ENCODE measurements at places on chromosomes 1 and 21. TPM values are rescaled to one million over a fixed set of nuclear protein-coding genes. Genes with fewer than 3 reads are reported as not detected.

- no peak for DNase-seq
These were observed 12.4 kb upstream of the C2CD2 start for GRCh38 chr21:41966041-41966833.

GRCh38 chr1:113949007-113949406 lies 19.9 kb downstream of the HIPK1 start:
- DNase-seq, result no peak

- DNase-seq, result no peak
These were observed 15.5 kb upstream of the PSMG1 start for GRCh38 chr21:39198800-39199199.

GRCh38 chr21:35606578-35606977 lies 453.7 kb downstream of the SETD4 start:
- no peak for DNase-seq

DNA sequence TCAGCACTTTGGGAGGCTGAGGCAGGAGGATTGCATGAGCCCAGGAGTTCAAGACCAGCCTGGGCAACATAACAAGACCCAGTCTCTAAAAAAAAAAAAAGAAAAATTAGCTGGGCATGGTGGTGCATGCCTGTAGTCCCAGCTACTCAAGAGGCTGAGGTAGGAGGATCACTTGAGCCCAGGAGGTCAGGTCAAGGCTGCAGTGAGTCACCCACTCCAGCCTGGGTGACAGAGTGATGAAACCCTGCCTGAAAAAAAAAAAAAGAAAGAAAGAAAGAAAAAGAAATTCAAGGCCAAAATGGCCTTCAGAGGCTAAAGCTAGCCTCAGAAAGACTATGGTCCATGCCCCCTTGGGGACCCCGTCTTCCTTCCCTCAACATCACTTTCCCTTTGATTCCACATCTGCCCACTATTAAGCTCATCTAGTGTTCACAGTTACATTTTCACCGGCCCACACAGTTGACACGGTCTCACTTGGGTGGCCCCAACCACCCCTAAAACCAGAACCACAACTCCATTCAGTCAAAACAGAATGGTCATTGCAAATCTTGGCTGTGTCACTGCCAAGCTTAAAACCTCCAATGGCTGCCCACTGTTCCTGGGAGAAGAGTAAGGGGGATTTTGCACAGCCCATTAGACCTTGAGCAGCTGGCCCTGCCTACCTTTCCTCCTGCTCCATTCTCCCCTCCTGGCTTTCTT lies 2.1 kb upstream of the CAPN8 start:
- DNase-seq, result no peak

DNA sequence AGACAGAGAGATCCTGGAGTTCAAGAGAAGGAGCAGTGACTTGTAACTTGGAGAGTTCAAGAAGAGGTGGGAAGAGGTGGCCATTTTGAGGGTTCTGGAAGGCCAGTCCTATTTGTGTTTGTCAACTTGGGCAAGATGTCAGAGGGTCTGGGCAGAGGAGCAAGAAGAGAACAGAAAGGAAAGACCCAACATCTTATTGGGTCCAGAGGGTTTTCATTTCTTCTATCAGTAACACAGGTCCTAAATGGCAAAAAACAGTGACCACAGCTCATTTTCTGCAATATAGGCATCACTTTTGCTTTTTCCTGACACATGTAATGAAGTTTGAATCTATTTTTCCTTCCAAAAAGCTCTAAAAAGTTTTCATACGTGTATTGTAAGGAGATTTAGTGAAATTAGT lies 38.3 kb upstream of the MAP10 start:
- DNase-seq, result no peak

- DNase-seq, result no peak
These were observed 3.1 kb downstream of the RNF207 start for GRCh38 chr1:6208723-6209660.

GRCh38 chr1:169024800-169025271 lies 81.7 kb upstream of the ATP1B1 start:
- no peak for DNase-seq

DNA sequence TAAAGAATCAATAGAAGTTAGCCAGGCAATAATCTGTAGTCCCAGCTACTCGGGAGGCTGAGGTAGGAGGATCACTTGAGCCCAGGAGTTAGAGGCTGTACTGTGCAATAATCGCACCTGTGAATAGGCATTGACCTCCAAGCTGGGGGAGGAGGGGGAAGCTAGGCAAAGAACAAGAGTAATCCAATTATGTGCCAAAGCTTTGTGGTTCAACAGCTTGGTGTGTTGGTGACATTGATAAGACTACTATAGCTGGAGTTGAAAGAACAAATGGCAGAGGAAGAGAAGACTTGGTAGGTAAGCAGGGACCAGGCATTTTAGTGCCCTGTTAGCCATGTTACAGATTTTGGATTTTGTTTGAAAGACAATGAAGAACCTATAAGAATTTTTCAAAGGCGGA lies 2.1 kb upstream of the TMCO2 start:
- no peak for DNase-seq

- no peak for DNase-seq
These were observed 25.9 kb downstream of the C2CD2 start for GRCh38 chr21:41927727-41928409.

- DNase-seq, result no peak
These were observed 74.1 kb downstream of the PRKAA2 start for GRCh38 chr1:56719171-56719570.

GRCh38 chr1:201964261-201964660 lies 9.0 kb downstream of the TIMM17A start:
- DNase-seq, result no peak

- no peak for DNase-seq
These were observed 1127.5 kb upstream of the NCAM2 start for GRCh38 chr21:19870682-19871081.

PDE4DIP gene
- 52.6 TPM for polyA plus RNA-seq

RAB4A gene
- polyA plus RNA-seq, result 23.2 TPM

LY9 gene
- polyA plus RNA-seq, result 149 TPM

SH2D1B gene
- polyA plus RNA-seq, result 1.2 TPM
